ENCODE measurements at places on chromosomes 3 and 15.

DNA sequence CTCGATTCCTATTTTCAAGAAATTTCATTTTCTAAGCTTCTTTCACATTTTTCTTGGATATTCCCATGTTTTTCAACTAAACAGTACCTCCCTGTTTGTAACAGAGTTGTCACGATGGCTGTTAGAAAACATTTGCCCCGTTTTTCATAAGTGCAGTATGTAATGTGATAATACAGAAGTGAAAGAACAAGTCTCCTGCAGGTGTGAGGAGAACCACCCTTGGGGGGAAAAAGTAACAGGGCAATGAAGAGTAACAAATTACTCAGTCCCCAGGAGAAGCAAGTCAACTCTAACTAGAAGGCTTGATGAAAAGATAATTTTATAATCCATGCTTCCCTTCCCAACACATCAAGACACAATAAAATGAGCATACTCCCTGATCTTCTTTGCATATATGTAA lies 493.3 kb downstream of the FOXP1 start:
- DNase-seq: no peak

GRCh38 chr15:38205526-38206272 lies 46.9 kb upstream of the SPRED1 start:
- DNase-seq: no peak

DNA sequence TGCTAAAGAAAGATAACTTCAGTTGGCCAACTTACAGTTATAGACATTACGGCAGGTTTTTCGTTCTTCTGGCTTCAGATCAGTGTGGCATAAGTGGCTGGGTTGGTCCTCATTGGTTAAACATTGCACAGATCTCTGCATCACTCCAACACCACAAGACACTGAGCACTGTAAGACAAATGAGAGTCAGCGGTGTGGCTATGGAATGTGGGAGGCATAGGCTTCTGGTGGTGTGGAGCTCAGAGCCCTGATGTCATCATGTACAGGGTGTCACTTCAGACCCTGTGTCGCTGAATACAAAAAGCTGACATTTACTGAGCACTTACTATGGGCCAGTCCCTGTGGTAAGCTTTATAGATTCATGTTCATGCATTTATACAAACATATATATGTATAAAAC lies 146.0 kb downstream of the ADAMTS9 start:
- DNase-seq: no peak

DNA sequence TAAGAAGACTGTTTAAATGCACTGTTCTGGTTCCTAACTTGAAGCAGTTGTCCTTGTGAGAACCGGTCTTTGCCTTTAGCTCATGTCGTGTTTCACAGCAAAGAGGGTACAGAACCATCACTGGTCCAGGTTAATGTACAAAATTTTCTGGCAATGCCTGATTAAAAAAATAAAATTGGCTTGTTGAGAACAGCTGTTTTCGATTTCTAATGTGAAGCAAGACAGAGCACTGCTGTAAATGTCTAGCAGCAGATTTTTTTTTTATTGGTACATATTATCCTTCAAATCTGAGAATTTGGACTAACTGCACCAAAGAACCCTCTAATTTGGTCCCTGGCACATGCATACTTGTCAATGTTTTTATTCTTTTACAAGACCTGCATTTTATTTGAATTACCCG lies 103.3 kb downstream of the STT3B start:
- DNase-seq: no peak

DNA sequence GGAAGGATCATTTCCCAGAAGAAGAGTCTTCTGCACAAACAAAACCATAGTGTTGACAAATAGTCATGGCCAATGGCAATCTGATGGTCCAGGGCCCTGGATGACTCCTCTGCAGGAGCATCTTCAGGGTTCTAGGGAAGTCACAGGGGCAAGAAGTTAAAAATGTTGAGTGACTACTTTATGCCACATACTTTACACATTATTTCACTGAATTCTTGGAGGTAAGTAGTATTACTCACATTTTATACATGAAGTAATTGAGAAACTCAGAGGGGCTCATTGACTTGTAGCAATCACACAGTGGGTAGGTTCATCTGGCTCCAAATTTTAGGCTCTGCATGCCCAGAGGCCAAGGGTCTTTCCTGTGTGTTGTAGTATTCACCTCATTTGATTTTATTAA lies 430.2 kb upstream of the MCTP2 start:
- DNase-seq: no peak

DNA sequence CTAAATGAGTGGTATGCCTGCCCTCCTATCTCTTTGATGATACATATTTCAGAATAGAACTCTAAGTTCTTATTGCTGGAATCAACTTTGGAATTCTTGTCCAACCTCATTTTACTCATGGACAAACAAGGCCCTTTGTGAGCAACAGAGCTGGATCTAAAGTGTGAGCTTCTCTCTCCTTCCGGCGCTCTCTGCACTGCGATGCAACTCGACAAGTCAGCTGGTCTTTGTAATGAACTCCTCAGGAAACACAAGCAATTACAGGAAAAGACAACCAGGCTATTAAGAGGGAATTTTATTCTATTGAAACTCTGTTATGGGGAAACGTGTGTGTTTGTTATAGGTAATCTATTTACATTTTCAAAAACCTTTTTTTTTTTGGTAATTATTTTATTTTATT lies 20.3 kb upstream of the NRROS start:
- no peak for DNase-seq

DNA sequence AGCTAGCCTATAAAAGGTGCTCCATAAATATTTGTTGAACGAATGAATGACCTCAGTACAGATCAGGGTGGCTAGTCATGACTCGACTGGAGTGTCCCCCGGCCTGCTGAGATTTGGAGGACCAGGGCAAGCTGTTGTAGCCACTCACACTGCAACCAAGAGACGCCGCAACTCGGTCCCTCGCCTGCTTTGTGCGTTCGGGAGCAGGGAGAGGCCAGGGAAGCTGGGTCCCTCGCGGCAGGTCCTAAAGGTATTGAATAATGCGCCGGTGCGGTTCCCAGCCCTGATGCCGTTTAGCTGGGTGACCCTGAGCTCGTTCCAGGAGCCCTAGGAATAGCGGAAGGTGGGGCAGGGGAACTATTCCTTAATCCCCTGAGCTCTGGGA lies 1.8 kb downstream of the IGDCC4 start:
- DNase-seq: no peak

DNA sequence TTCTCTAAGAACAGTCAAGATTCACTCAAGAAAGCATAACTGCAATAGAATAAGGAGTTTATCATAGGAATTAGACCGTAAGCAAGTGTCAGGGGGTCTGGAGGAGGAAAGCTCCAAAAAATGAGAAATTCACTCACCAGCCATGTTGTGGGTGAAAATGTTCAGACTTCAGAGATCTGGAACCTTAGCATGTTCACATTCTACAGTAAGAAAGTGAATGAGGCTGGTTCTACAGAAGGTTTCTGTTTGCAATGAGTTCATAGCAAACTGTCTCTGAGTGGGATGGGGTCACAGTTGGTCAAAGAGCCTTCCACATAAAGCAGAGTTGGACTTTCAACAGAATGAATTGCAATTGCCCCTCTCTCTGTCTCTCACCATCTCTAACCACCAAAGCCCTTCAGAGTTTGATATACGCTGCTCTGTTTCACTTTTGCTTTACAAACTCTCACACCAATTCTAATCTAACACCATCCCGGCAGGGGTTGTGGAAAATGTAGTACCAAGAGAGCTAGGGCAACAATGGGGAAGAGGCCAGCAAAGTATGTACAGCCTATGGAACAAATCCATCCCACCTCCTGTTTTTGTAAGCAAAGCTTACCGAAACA lies 581.8 kb upstream of the UBE2E2 start:
- DNase-seq: no peak

DNA sequence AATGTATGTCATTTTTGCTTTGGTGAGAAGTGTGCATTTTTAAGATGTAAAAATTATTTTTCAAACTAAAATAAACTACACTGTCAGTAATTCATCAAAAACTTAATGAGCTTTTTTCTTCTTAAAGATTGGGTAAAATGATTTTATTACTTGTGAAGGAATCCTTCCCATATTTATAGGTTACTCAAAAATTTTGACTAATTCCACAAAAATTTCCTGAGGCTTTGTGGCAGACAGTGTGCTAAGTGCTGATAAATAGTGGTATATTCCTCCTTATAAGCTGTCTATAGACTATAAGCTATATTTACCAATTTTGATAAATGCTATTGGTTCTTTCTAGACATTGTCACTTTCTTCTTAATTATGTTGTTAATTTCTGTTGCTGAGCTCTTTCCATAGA lies 284.5 kb upstream of the SEMA6D start:
- DNase-seq: no peak

DNA sequence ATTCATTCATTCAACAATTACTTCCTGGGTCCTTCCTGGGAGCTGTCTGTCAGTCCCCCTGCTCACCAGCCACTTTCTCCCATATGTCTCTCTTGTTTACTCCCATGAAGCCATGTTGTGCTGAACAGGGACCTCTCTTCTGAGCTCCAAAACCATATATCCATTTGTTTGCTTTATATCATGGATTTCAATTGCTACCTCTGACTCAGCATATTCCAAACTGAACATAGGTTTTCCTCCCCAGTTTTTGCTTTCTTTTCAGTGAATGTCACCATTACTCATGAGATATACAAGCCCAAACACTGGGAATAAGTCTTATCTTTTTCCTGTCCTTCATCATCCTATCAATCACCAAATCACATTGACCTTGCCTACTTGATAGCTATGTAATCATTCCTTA lies 152.5 kb upstream of the P2RY1 start:
- DNase-seq: no peak

DNA sequence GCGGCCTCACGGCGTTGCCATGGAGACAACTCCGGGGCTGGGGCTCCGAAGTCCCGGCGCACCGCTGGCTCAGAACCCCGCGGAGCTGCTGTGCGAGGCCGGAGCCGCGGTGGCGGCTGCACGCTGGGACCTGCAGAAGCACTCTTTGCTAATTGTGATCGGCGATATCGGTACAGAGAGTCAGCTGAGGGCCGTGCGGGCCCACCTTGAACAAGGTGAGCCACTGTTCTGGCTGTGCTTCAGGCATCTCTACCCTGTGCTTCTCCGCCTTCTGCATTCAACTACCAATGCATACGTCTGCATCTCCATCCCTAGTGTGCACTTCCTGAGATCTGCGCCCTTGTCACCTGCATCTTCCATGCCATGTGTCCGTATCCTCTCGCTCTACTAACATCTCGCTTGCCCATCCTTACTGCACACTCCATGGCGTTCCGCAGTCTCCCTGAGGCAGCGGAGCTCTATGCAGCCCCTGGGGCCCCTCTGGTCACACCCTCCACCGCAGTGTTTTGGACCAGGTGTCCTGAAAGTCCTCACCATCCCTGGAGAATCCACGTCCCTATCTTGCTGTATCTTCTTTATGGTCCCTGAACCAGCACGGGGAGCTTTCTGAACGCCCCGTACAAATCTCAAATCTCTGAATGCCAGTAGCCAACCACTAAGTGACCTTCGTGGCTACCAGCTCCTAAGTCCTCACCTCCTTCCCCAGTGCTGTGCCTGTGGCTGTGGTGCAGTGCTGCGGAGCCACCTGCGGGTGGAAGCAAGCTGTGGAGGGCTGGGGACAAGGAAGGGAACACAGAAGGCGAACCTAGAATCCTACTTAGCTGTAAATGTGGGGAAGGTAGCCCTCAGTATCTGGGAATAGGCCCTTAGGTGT lies 6.2 kb upstream of the MAP1A start:
- DNase-seq: peak; percentile 5

- no peak for DNase-seq
Observed at GRCh38 chr3:102180280-102180931, 254.4 kb upstream of the ZPLD1 start.

Data from SW 1271 (cell line).